ENCODE measurements at places on chromosomes 5 and 9.

DNA sequence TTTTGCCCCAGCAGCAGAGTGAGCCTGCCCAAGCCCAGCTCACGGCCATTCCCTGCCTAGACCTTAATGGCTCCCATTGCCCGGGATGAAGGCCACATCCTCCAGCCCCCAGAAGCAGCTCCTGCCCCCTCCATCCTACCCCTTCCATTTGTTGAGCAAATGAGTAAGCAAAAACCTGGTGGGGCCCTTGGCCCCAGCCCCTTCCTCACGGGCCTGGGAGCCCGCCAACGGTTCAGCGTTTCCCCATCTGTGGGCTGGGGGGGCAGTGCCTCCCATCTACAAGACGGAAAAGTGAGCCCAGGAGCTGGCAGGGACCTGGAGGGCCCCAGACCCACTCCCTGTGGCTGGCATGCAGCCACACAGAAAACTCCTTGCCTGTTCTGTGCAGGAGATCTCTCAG is 4.4 kb downstream of the CCDC187 start:
- DNase-seq, result no peak

- no peak for DNase-seq
Observed at GRCh38 chr5:133205649-133206048, 153.8 kb downstream of the HSPA4 start.

DNA sequence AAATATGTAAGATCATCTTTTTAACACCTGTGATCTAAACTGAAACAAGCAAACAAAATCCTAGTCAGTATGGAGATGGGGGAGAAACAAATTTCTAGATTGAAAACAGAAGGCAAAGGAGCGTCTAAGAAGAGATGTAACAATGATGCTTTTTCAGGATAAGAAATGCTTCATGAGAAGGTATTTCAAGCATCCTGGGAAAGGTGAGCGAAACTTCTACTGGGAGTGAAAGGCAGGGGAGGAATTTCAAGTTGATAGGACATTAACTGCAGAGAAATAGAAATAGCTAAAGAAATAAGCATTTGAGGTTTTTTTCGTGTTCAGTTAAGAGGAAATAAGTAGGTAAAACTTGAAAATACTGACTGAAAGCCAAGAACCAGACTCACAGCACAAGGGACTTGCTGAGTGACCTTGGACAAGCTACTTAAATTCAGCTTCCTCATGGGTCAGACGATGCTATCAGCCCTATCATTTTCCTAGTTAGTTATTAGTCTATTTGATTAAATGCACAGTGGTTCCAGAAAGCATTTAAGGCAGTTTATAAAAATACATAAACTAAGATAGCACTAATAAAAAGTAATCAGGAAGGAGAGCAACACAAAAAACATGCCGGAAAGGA is 406.3 kb downstream of the PDE4D start:
- DNase-seq, result no peak

- DNase-seq, result no peak
Observed at GRCh38 chr9:71690063-71690688, 78.1 kb downstream of the CEMIP2 start.

DNA sequence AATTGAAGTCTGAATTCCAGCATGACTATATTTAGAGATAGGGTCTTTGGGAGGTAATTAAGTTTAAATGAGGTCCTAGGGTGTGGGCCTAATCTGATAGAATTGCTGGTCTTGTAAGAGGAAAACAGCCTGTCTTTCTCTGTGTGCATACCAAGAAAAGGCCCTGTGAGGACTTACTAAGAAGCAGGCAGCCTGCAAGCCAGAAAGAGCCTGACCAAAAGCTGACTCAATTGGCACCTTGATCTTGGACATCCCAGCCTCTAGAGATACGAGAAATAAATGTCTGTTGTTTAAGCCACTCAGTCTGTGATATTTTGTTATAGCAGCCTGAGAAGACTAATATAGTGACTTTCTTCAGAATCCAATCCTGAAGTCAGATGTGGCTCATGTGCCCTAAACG is 14.6 kb downstream of the ARL14EPL start:
- no peak for DNase-seq

- peak; percentile 72 for DNase-seq
Observed at GRCh38 chr5:64165500-64166200, at the start of gene RNF180. RNF180 (plus strand) TSS chr5:64165843; CDS start chr5:64200808, 34,965 bp downstream.

DNA sequence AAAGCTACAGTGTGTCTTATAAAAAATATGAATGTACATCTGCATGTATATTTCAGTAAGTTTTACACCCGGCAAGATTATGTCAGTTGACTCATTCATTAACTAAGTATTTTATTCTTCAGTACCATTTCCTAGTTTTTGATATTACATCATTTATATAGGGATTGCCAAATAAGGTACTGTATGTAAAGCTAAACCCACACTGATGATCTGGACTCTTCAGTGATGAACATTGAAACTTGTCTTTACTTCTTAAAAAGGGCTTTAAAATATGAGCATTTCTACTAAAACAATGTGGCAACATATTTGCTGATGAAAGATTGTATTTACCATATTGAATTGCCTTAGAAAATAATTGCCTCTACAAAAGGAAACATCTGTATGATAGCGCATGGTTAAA is 151.8 kb upstream of the TLX3 start:
- no peak for DNase-seq

GRCh38 chr5:136776022-136776927 is 410.9 kb upstream of the TRPC7 start:
- no peak for DNase-seq

Measured in Peyer's patch (tissue), 4 donors.